ENCODE measurements at places on chromosomes 2 and 18. TPM values are rescaled to one million over a fixed set of nuclear protein-coding genes. Genes with fewer than 3 reads are reported as not detected.

Gene FN1
- total RNA-seq: 27,606 TPM

Gene CCBE1
- total RNA-seq: 30.1 TPM

Gene TEKT4
- total RNA-seq: not detected

Gene TMEFF2
- 0.16 TPM for total RNA-seq

Gene RGPD5
- total RNA-seq: 9.2 TPM

Gene NRBP1
- total RNA-seq: 75.3 TPM

Gene EVX2
- not detected for total RNA-seq

Gene RAPGEF4
- total RNA-seq: 11.0 TPM

Measured in cardiac atrium fibroblast (primary cell).